ENCODE measurements at places on chromosomes 11 and 22.

DNA sequence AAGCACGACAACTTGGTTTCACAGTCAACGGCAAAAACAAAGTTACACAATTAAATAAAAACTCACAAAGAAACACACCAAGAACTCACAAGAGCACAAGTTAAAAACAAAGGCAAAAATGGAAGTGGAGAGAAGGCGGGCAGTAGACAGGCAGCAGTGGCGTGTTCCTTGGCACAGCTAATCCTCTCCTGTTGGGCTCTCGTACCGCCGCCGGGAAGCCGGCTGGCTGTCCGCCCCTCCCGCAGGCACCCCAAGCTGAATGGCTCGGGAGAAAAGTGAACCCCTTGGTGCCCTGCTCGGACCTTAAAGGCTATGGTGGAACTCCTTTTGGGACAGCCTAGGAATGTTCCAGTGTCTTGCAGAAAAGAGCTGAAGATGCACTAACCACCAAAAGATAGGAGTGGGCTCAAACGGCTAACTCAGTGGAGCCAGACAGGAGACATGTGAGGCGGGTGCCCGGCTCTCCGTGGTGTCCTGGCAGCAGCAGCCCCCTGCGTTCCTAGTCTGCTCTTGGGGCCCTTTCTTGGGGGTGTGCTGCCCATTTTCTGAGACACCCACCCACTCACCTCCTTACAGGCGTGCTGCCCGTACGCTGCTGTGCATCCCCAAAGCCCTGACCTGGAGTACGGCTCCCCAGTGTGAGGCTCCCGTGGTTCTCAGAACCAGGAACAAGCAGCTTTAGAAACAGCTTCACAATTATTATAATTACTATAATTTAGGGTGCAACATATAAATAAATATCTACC is 86.1 kb upstream of the BID start:
- no peak for DNase-seq

- no peak for DNase-seq
These were observed 158.4 kb downstream of the LRRC4C start for GRCh38 chr11:41301023-41301422.

- DNase-seq, result no peak
These were observed 428.5 kb downstream of the SOX6 start for GRCh38 chr11:15927864-15928217.

DNA sequence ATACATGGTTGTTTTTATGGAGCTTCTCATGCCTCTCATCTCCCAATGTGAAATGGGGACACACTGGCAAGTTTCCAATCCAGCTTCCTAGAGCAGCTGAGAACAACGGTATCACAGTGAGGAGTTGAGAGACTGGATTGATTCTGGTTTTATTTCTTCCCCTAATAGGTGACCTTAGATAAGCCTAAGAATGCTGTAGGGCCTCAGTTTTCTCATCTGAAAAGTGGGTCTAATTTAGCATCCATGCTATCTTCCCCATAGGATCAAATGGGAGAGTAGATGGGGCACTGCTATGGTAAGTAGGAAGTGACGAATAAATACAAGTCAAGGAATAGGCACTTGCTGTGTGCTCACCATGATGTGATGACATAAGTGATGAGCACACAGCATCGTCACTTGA is 61.1 kb upstream of the PHOX2A start:
- no peak for DNase-seq

DNA sequence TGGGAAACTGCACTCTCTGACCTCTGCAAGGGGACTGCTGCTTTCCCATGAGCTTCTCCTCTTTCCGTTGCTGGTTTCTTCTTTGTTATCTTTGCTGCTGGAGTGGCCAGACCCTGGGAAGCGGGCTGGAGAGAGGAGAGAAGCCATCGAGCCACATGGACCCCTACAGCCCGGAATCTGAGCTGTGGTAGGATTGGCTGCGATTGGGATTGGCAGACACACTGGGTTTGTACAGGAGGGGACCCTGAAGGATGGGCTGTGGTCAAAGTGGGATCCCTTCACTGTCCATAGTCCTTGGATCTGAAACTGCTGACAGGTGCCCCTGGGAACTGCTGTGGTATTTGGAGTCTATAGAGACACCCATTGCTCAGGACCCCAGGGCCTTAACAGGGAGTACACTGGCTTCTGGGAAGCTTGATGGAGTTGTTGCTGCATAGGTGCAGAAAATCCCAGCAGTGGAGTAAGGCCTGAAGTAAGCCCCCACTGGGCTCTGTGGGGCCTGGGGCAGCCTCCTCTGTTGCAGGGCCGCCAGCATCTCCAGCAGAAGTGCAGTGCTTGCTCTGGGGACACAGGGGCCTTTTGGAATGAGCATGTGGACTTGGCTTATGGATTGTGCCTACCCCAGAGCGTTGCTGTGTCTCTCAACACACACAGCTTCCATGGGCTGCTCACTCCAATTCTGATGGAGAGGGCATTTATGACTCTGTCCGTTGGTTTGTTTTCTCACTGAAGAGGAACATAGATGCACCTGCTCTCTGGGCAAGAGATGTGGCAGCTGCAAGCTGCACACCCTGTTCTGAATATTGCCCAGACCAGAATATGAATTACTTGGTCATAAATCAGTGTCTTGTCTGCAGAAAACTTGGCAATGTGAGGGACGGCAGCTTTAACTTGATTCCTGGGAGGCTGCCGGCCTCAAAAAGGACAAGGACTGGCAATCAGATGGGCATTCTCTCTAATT is 32.0 kb downstream of the BCR start:
- DNase-seq, result no peak

DNA sequence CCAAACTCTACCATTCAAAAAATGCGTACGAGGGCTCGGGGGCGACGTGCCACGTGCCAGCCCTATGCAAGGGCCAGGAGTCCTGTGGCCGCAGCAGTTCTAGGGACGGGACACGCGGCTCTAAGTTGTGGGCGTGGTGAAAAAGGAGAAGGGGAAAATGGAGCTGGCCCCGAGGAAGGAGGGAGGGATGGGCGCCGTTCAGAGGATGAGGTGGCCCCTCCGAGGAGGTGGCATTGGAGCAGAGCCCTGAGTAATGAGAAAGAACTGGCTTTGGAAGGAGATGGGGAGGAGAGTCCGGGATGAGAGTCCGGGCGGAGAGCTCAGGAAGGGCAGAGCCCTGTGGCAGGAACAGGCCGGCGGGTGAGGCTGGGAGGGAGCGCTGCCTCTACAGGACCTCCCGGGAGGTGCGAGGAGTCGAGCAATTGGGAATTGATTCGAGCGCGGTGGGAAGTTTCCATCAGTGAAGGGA is 21.0 kb downstream of the OTUB1 start:
- no peak for DNase-seq

- no peak for DNase-seq
These were observed 658 bp downstream of the C11orf71 start for GRCh38 chr11:114399490-114400215.

DNA sequence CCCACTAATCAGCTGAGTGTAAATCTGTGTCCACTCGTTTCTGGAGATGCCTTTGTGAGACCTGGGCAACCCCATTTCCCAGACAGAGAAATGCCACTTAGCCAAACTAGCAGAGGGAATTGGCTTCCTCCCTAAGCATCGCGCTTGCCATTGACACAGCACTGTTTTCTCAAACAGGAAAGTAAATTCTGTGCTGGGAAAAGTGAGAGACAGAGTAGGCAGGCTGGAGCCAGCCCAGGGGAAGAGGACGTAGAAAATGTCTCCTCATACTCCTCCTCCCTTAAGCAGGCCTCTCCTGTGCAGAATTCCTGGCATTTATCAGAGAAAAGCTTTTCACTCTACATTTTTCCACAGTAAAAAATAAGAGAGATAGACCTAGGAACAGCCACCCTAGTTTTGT is 99.1 kb upstream of the AMOTL1 start:
- no peak for DNase-seq

Measured in esophagus squamous epithelium (tissue), 5 donors.